ENCODE measurements at places on chromosomes 7 and 10.

GRCh38 chr10:46227936-46228562, 58.7 kb upstream of the ANTXRL start:
- DNase-seq = peak; percentile 58

GRCh38 chr7:108375668-108376067, 80.6 kb downstream of the NRCAM start:
- DNase-seq = no peak

DNA sequence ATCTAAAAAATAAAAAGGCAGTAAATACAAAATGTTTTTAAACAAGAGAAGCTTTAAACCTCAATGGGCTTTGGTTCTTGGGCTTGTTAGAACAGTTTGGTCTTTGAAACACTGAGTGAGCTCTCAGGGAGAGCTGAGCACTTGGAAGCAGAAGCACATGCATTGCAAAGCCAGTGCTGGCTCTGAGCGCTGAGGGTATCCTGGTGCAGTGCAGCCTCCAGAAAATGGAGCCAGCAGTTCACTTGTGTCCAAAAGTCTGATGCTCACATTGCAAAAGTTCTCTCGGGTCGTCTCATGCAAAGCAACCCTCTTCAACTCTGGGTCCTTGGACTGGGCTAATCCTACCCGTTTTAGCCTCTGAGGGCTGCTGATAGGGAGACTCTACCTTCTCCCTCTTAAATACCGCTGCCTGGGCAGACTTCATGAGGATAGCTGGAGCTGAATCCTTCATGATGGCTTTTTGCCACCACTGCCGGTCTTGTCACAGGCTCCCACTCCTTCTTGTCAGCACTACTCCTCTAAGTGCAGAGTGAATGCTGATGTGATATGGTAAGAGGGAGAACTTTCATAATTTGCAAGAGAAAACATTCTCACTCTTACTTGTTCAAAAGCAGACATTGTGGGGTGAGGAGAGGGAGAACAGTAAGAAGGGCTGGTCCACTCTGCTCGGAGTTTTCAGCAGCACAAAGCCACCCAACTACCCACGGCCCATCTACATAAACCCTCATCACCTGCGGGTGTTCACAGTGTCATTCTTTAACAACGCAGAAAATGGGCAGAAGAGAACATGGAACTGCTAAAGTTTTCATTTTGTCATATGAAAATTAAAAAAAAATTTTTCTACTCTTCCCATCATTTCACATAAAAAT, 42.2 kb upstream of the BMPER start:
- DNase-seq = no peak

DNA sequence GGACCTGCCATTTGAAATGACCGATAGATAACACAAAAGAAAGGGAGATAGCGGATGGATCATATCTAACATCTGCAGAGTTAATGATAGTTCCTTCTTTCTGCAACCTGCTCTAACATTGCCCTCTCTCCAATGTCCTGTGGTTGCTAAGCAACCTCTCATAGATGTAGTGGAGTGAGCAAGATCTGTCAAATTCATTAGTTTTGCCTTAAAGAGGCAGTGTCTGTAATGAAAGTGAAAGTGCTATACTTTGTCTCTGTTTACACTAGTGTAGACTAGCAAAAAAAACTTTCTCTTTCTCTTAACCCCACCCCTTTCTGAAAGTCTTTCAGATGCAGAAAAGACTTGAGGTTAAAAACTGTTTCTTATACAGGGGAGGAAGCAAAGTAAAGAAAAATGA, 1196.9 kb downstream of the SORCS3 start:
- DNase-seq = peak; percentile 11

DNA sequence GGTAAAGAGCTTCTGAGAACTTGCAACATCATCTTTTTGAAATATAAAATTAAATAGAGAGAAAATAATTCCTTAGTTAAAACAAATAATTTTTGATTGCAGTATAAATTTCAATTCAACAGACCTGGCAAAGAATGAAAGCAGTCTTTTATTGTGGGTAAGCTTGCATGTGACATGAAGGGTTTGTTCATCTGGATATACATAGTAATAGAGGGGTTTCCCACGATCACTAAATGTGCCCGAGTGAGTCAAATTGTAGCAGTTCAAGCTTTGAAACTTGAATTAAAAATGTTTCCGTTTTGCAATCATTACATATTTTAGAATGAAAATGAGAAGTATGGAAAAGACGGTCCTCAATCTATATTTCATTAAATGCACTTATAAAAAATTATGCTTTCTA, 658.4 kb upstream of the MBL2 start:
- DNase-seq = no peak

DNA sequence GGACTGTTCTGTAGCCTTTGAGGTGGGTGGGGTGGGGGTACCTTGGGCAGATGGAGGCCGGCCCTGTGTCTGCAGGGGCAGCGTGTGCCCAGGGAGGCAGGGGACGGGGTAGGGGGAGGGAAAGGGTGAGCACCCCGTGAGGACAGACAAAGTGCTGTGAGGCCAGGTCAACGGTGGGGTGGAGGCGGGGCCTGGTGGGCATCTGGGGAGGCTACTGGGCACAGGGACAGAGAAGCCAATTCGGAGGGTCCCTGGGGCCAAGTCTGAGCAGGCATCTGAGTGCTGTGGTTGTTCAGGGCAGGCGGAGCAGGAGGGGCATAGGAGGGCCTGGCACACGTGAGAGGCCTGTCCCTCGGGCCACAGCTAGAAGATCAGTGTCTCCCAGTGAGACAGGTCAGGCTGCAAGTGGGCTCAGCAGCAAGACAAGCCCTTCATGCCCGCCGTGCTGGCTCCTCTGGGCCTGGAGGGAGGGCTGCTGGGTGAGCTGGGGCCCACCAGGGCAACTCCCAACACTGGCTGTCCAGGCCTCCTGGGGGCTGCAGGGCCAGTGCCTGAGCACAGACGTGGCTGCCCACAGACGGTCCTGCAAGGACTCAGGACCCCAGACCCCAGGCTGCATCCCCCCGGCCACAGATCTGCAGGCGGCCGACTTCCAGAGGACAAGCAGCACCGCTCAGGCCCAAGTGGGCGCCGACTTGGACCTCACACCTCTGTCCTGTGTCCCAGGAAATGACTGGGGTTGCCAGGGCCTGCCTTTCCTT, 26.4 kb upstream of the KNDC1 start:
- no peak for DNase-seq

DNA sequence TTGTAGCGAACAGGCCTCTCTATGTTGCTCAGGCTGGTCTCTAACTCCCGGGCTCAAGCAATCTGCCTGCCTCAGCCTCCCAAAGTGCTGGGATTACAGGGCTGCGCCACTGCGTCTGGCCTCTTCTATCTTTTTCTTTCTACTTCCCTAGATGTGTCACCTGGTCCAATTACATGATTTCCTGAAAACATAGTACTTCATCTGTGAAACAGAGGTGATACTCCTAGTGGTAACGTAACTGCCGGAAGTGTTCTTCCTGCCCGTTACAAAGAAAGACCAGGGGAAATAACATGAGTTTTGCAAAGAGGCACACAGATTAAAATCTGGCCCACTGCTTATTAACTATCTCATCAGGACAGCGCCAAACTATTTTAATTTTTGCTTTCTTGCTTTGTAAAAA, 18.4 kb upstream of the HGF start:
- no peak for DNase-seq

DNA sequence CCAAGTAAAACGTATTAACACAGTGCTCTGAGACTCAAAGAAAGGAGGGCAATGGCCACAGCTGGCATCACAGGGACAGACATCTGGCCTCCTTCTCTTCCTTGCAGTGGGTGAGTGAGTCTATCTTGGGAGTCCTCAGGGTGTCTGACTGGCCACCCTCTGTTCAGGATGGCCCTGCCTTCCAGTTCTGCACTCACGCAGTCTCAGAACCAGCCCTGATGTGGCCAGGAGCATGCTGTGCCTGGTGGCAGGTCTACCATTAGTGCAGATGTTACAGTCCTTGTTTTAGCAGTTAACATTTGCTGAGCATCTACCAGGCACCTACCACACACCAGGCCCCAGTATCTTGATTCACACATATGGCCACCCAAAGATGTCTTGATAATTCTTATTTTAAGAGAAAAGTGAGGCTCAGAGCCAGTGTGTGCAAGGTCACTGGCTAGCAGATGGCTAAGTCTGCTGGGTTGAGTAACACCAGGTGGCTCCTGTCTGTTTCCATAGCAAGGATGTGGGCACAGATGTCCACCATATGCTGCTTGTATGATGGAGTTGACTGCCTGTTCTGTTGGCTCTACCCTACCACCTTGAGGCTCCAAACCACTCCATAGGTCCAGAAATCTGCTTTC, 23.2 kb upstream of the ARHGAP22 start:
- DNase-seq = no peak

All from inflammatory macrophage treated with lipopolysaccharide for 1 hour (primary cell).